ENCODE measurements at places on chromosomes 11 and 22.

GRCh38 chr11:18802381-18803257, 11.0 kb upstream of the PTPN5 start:
- no peak for DNase-seq

- no peak for DNase-seq
Observed at GRCh38 chr22:36233796-36234195, 5.5 kb downstream of the APOL2 start.

DNA sequence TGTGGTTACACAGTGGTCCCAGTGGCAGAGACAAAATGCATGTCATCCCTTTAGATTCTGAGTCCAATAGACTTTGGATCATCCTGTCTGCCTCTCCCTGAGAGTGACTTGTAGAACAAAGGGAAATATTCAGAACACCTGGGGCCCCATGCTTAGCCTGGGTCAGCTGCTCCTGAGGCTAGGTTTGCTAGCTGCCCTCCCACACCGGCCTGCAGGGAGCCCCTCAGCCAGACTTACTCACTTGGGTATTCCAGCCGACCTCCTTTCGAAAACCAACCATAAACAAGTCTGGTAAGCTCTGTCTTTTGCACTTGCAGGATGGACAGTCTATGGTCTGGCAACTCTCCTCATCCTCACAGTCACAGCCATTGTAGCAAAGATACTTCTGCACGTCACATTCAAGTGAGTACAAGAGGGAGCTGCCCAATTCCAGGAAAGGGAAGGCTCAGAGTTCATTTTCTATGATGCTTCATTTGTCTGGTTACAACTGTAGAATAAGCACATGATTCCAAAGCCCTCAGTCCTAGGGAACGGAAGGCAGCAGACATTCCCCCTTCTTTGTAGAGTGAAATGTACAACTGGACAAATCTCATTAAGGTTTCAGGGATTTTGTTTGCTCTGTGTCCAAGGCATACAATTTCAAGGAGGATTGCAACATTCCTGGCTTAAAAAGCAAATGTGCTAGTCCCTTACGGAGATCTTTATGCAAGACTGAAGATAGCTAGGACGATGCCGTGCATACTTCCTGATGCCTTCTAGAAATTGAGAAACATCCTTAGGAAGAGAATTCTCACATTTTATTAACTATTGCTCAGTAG, 65.5 kb upstream of the EMID1 start:
- no peak for DNase-seq

DNA sequence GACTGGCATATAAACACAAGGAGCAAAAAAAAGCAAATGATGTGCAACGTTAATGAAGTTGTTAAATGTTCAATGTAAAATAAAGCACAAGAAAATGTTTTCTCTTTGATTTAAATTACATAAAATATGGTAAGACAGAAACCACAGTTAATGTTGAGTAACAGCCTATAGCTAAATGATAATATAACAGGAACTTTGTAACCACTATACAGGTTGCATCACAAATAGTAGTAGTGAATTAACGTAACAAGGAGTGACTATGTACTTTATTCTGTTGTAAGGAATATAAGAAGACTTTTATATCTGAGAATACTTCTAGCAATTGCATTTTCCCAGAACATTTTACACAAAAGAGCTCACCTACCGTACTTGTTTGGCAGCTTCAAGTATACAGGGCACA, 16.9 kb downstream of the SAAL1 start:
- DNase-seq = no peak

DNA sequence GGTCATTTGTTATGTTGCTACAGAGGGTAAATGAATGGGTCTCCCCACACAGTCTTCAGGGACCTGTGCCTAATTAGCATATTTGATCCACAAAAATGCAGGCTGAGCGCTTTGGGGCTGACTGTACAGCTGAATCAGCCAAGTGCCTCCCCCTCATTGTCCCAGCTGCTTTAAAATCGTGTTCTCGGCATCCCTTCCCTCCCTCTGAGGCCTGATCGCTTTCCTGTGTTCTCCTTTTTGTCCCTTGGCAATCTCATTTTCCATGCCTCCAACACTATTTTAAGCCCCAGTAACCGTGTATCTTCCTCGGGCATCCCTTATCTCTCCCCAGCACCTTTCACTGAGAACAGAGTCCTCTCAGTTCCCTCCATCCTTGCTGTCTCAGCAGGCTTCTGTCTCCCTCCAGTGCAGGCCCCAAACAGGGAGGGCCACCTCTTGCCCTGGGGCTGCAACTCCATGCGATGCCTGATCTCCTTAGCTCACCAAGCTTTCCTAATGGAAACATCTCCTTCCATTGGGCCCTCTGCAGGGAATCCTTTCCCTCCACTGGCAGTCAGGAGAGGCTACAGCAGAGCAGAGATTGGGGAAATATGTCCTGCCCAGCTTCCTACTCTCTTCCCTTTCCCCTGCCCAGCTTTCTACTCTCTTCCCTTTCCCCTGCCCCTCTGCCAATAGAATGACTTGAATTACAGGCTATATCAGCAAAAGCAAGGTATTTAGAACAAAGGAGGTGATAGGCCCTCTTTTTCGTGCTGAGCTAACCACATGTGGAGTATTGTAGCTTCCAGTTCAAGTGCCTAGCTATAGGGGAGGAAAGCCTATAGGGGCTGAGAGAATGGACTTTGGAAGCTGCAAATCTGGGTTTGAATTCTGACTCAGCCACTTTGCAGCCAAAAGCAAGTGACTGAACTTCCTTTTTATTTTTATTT, 13.8 kb downstream of the UQCR10 start:
- peak; percentile 32 for DNase-seq

DNA sequence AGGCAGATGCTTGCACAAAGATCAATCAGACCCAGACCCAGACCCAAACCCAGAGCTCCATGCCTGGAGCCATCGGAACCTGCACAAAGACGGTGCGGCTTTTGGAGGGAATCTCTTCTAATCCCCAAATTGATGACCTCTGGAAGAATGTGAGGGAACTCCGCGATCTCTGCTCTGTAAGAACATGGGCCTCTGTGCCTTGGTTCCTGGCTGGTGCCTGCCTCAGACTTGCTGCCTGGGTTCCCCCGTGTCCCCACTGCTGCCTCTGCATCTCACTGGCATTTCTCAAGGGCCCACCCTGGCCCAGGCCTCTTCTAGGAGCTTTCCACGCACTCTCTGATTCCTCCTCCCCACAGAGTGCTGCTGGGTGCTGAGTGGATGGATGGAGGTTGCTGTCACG, 1044.4 kb downstream of the TBC1D22A start:
- DNase-seq = no peak

DNA sequence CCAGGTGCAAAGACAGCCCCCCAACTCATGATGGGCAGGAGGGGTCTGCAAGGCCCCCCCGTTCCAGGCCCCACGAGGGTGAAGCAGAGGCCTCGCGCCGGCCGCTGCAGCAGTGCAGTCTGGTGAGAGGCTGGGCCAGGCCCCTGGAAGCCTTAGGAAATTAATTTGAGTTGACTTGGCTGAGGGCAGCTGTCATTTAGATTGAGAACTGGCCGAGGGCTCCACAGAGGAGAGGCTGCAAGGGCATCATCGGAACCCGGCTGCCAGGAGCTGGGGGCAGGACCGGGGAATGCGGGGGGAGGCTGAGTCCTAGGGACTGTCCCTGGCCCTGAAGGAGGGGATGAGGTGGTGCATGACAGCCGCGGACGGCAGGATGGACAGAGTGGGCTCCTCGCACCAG, 39.9 kb downstream of the MN1 start:
- DNase-seq = no peak

DNA sequence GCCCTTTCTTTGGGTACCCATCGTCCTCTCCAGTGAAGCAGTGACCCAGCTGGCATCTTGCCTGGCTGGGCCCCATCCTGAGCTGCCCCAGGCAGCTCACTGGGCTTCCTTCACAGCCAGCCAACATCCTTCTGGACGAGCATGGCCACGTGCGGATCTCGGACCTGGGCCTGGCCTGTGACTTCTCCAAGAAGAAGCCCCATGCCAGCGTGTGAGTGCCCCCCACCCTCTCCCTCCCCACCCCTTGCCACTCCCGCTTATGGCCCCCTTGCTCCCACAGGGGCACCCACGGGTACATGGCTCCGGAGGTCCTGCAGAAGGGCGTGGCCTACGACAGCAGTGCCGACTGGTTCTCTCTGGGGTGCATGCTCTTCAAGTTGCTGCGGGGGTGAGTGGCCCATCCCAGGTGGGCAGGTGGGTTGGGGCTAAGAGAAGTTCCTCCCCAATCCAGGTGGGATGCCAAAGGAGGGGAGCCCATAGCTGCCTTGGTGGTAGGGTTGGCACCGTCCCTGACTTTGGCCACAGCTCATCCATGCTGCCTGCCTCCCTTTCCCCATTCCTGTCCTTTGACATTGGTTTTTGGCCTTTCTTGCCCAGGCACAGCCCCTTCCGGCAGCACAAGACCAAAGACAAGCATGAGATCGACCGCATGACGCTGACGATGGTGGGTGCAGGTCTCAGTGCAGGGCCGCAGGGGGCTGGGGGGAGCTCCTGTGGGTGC, 6.8 kb upstream of the ANKRD13D start:
- DNase-seq = no peak

DNA sequence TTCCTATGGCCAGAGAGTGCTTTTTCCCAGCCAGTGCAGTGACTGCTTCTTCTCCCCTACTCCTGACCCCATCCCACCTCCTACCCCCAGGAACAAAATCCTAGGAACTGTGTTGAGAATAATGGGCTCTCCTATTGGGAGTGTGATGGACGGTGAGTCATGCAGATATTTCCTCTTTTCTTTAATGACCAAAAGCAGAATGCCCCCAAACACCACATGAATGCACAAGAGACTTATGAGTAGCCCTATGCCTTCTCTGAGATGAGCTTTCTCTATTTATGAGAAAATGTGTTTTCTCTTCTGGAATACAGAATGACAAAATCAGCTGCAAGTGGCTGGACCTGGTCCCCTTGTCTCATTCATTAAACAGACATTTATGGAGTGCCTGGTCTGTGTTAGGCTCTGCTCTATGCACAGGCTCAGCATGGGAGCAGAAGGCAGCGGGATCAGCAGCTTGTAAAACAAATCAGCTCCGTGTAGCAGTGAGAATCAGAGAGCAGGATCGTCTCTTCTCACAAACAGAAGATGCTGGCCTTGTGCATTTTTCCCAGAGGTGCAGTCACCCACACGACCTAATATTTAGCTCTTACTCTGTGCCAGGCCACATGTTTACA, 47.5 kb upstream of the GALNT18 start:
- DNase-seq = no peak

DNA sequence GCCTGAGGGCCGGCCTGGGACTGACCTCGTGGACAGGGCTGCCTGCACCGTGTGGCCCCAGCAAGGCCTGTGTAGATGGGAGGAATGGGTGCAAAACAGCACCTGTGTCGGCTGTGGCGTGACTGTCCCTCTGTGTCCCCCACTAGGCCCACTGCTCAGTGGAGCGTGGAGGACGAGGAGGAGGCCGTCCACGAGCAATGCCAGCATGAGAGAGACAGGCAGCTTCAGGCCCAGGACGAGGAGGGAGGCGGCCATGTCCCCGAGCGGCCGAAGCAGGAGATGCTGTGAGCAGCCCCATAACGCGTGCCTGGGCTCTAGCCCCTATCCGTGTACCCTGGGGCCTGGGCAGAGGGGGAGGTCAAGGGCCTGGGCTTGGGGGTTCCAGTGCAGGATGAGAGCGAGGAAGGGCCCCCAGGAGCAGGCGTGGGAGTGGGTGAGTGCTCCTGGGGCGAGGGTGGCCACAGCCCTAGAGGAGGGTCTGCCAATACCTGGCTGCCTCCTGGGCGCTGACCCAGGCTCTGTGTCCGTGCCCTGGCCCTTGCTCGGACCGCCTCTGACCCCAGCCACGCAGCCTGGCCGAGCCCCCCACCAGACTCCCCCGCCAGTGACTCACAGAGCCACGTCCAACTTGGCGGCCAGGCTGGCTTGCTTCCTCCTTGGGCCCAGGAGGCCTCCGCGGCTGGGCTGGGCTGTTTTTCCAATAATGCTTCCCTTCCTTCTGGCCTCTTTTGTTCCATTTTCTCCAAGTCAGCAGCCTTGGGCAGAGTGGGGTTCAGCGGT, 11.6 kb downstream of the PRR33 start:
- peak; percentile 18 for DNase-seq

GRCh38 chr11:2780850-2781407, 81.1 kb upstream of the KCNQ1OT1 start:
- DNase-seq = no peak

GRCh38 chr11:102990145-102990544, 34.6 kb upstream of the MMP13 start:
- no peak for DNase-seq
